NCI-H1048 (cell line): ENCODE measurements at places on chromosomes 1 and 21.

DNA sequence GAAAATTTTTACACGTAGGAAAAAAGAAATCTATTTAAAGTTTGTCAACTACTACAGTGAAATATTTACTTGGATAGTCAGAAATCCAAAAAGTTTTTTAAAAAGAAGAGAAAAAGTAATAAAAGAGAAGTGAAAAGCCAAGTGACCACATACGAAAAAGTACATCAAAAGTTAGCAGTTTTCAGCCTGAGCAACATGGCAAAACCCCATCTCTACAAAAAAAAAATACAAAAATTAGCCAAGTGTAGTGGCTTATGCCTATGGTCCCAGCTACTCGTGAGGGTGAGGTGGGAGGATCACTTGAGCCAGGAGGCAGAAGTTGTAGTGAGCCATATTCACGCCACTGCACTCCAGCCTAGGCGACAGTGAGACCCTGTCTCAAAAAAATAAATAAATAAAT, 5.2 kb upstream of the MR1 start:
- DNase-seq = no peak

DNA sequence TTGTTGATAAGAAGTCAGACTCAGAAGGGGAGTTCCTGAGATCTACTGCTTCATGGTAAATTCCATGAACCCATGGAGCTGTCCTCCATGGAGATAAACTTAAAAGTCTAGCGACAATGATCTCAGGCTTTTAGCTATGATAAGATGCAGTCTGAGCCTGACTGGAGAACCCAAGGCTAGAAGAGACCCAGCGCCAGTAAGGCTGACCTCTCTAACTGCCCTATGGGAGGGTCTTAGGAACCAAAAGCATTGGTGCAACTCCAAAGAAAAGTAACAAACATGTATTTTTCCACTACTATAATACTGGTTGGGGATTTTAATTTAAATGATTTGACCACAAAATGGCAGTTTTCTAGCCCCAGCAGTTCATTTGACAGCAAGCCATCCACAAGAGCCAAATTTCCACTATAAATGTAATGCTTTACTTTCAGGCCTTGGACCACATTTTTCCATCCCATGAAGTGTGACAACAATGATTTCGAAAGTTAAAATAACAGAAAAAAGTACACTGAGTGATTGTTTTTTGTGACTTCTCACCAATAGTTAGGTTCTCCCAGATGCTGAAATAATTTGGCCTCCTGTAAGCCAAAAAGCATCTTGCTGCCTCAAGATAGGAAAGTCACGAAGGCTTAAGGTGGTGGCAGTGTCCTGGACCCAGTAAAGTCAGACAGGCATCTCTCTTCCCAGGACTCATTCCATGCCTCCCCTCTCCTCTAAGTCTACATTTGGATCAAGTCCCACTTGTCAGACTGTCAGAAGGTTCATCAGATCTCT, 43.1 kb upstream of the EXOSC10 start:
- DNase-seq = no peak

DNA sequence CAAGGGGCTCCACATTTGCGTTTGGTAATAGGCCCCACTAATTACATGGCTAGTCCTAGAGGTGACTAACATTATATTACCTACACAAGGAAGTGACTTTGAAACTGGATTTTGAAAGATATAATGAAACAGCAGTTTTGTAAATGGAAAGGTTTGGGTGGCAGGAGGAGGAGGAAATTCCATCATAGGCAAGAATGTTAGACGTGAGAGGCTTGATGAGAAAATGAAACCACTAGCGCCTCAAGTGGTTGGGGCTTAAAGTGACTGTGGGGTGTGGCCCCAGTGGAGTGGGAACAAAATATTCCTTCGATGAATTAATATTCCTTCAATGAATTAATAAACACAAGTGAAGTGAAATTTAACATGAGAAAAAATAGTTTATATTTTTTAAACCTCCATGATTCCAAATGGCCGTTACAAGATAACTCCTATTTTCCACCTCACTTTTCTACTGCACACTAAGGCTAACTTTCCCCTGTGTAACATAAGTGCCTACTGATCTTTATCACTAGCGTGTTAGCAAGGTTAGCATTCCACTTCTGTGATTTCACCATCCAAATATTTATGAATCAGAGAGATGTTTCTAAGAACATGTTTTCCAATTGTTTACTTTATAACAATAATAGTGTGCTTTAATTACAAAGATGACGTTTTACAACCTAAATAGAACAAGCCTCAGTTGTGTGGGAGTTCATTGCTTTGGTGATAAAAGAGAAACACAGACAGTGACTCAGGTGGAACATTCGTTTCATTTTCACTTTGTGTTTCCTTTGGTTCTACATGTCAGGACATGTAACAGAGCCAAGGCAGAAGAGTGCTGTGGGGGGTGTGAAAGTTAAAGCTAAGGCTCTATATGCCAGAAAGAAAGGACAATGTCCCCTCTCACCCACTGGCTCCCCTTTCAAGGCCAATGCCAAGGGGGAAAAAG, 12.5 kb upstream of the ATF3 start:
- DNase-seq = peak; percentile 50

DNA sequence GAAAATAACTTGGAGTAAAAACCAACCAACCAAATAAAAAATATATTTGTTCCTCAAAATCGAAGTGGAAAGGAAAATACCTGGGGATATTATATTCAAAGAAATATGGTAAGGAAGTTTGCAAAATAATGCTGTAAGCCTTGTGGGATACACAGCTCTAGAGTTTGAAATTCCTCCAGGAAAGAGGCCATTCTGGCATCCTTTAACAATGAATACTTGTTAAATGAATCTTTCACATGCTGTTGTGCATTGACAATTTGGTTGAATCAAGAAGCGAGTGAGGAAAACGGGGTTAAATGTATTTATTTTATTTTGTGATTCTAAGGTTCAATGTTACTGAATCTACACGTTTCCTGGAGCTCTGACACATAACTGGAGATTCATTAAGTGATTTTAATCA, 30.5 kb upstream of the NTNG1 start:
- no peak for DNase-seq
